AG09309 (cell line): ENCODE measurements at places on chromosomes 3 and 15.

- peak; percentile 13 for DNase-seq
Measured at GRCh38 chr3:62201438-62202035, 171.8 kb downstream of the FEZF2 start.

GRCh38 chr15:42921342-42921731, 759 bp upstream of the TTBK2 start:
- DNase-seq = no peak

GRCh38 chr3:82000773-82001172, 239.3 kb upstream of the GBE1 start:
- no peak for DNase-seq

DNA sequence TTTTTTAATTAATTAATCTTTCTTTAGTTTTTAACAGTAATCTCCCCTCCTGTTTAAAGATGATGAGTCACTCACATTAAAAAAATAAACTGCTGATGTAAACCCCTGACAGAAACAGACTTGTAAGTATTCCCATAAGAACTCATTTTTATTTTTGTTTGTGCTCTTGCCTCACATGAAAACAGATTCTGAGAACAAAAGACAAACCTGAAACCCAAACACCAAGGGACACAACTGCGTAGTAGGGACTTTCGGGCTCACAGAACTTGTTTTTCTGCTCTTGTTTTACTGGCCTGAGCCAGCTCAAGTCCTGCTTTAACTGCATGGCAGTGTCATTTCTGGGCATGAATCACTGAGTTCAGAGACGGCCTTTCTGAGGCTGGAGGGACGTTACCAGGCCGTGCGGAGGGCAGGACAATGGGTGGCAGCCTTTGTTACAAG, 600.8 kb downstream of the FOXP1 start:
- DNase-seq = no peak

DNA sequence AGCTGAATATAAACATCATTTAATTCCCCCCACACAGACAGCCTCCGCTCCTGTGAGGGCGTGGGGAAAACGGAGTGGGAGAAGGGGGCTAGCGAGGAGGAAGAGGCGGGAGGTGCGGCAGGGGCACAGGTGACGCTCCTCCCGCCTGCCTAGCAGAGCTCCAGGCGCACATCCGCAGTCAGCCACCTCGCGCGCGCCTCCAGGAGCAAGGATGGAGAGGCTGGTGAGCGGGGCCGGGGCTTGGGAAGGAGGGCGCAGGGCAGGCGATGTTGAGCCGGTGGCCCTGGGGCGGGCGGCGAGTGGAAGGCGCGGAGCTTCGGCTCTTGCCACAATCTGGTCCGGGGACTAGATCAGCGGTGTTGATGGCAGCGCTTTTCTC, at the start of gene CD200:
CD200 (plus strand) TSS at position 155 of the 379 bp plus-strand sequence; CDS start at position 212, 57 bp downstream.
- no peak for DNase-seq

GRCh38 chr3:38579141-38579540, 70.3 kb downstream of the SCN5A start:
- DNase-seq = no peak

GRCh38 chr3:84275532-84275931, 683.3 kb upstream of the CADM2 start:
- DNase-seq = no peak

DNA sequence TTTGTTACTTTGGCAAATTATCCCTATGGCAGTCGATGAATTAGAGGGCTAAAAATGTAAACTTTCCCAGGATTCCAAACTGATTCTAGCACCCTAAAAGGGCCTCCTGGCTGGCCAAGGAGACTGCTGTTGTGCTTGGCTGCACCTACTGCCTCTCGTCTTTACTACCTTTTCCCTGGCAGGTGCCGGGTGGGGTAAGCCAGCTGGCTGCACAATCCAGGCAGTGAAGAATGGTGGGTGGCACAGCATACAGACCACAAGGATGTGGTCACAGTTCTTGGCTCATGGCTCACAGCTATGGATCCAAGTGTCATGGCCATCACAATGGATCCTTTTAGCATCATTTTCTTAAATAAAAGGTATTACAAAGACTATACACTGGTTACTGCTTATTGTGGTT, 20.7 kb upstream of the SLC25A26 start:
- no peak for DNase-seq

DNA sequence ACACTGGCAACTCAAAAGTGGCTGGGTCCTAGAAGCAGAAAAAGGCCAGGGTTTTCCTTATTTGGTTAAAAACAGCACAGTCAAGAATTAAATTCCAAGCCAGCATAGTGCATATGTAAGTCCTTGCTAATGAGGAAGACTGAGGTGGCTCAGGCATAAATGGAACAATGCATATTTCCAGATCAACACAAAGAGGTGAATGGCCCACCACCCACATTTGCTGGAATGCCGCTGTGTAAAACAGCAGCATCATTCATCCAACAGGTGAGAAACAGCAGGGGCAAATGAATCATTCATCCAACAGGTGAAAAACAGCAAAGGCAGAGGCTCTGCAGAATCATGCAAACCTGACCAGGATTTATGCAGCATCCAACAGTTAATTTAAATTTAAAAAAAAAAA, 32.9 kb downstream of the GPR176 start:
- no peak for DNase-seq

DNA sequence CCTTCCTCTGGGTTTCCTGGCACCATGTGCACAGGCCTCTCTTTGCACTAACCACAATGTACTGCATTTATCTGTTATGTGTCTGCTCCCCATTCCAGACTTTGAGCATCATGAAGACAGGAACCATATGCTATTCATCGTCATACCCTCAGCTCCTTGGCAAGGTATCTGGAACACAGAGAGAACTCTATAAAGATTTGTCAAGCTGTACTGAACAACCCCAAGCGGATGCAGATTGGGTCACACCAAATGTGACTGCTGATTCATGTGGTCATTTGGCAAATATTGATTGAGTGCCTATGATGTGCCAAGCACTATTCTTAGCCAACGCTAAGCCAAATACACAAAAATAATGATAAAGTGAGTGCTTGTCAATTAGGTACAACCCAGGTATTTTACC, 7.5 kb upstream of the MEGF11 start:
- DNase-seq = no peak

DNA sequence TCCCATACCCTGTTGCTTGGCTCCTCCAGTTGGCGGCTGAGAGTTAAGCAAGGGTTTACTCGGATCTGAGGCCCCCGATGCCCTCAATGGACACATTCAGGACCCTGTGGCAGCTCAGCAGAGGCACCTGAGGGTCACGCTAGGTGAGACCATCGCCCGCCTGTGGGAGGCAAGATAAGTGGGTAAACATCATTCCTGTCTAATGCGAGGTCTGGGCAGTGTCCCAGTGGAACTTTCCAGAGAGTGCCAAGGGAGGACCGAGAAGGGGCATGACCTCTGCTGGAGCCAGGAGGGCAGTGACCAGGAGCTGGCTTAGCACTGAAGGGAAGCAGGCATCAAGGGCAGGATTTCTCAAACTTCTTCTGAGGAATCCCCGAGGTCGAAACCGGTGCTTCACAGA, 65.4 kb upstream of the SEC61A1 start:
- DNase-seq = no peak
